Colonic mucosa (tissue), 4 donors: ENCODE measurements at places on chromosomes 6 and 20. TPM values are rescaled to one million over a fixed set of nuclear protein-coding genes. Genes with fewer than 3 reads are reported as not detected.
A peak's percentile ranks its signal among the peaks of the same experiment; 100 is the strongest.

Gene TAF4
- 17.4 TPM for total RNA-seq

Gene MAP3K5
- 15.3 TPM for total RNA-seq

GRCh38 chr6:84492241-84493165 lies 265.1 kb upstream of the CEP162 start:
- DNase-seq = no peak

- DNase-seq = peak; percentile 82
Observed at GRCh38 chr6:52361945-52362442, at the start of gene PAQR8. PAQR8 (plus strand) TSS chr6:52362151; CDS start chr6:52403214, 41,063 bp downstream.

- DNase-seq = no peak
Observed at GRCh38 chr6:167650730-167651317, 175.9 kb upstream of the AFDN start.

- peak; percentile 47 for DNase-seq
Observed at GRCh38 chr6:127302728-127303660, 36.3 kb downstream of the RNF146 start.

DNA sequence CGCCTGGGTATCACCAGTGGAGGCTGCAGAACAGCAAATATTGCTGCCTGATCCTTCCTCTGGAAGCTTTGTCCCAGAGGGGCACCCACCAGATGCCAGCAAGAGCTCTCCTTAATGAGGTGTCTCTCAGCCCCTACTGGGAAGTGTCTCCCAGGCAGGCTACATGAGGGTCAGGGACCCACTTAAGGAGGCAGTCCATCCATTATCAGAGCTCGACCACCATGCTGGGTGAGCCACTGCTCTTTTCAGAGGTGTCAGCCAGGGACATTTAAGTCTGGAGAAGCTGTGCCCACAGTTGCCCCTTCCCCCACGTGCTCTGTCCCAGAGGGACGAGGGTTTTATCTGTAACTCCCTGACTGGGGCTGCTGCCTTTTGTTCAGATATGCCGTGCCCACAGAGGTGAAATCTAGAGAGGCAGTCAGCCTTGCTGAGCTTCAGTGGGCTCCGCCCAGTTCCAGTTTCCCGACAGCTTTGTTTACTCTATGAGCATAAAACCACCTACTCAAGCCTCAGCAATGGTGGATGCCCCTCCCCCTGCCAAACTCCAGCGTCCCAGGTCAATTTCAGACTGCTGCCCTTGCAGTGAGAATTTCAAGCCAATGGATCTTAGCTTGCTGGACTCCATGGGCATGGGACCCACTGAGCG lies 25.9 kb upstream of the AIG1 start:
- DNase-seq = peak; percentile 68

DNA sequence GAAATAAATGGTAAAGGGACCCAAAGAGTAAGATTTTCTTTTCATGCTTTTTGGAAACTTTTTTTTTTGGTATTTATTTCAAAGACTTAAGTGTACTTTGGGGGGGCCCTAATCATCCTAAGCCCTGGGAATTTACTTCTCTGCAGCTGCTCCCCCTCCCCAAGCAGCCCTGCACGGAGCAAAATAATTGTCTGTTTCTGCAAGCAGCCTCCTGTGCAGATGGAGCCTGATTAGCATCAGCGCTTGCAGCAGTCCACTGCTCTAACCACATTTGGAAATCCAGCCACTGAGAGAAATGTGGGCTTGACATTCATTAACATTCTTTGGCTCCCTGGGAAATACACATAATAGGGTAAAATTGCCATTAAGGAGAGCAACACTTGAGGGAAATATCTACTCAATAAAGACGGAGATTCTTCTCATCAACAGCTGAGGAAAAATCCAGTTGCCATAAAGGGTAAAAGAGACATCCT lies 309.2 kb upstream of the MAP3K7 start:
- DNase-seq = no peak

DNA sequence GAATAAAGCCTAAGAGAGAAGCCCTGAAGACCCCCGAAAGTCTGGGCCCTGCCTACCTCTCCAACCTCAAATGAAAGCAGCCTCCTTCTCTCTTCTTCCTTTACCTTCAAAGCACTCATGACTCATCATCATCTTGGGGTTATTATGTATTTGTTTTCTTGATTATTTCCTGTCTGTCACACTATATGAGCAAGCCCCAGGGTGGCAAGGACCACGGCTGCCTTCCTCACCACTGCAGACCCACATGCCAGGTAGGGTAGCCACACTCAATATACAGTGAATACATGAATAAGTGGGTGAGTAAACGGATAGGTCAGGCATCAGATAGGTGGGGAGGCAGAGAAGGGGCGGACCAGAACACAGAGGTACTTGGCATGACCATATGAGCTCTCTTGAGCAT lies 8.8 kb downstream of the WFDC3 start:
- DNase-seq = no peak

Gene ELOVL2
- total RNA-seq = 0.11 TPM

Gene PRRC2A
- 171 TPM for total RNA-seq

Gene KIAA0408
- 1.6 TPM for total RNA-seq

GRCh38 chr6:4017834-4018170 lies 61.1 kb downstream of the FAM217A start:
- no peak for DNase-seq
